ENCODE measurements at places on chromosomes 16 and 17. TPM values are rescaled to one million over a fixed set of nuclear protein-coding genes. Genes with fewer than 3 reads are reported as not detected.

- no peak for DNase-seq
Measured at GRCh38 chr17:12078791-12079190, 58.1 kb downstream of the MAP2K4 start.

GRCh38 chr16:83956336-83957289 lies 3.6 kb downstream of the OSGIN1 start:
- peak; percentile 76 for DNase-seq

DNA sequence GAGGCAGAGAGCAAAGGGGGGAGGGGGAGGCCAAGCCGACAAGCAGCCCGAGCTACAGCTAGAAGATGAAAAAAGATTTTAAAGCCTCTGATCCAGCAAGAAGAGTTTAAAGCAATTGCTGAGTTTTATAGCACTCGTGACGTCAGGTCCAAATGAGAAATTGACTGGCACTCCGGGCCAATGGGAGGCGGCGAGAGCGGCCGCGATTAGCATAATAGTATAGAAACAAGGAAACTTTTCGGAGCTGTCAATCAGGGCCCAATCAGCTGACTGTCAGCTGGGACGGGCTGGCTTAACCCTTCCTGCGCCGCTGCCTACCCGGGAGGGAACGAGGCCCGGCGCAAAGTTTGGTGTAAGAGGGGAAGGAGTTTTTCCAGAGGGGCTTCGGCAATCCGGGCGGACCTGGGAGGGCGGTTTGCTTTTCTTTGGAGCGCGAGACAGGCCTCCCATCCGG lies at the start of gene MAF:
Gene MAF, minus strand, starts transcription at position 100 of the 454 bp plus-strand sequence. CDS start 835 bp downstream, outside the sequence.
- peak; percentile 69 for DNase-seq

DNA sequence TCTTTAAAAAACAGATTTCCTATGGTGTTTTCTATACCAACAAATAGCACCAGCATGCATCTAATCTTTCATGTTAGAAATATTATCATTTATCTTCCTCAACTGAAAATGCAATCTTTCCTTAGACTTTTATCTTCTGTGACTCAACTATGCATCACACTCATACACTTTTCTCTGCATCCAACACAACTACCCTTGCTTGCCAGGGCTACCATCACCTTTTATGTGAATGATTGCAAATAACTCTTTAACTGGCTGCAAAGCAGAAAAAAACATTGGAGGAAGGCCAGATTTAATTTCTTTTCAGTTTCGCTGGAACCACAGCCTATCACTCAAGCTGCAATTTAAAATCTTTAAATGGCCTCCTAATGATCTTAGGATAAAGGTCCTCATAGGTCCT lies 212.9 kb downstream of the CDH8 start:
- DNase-seq: no peak

GRCh38 chr16:57617604-57618111 lies 10.8 kb upstream of the ADGRG1 start:
- no peak for DNase-seq

DNA sequence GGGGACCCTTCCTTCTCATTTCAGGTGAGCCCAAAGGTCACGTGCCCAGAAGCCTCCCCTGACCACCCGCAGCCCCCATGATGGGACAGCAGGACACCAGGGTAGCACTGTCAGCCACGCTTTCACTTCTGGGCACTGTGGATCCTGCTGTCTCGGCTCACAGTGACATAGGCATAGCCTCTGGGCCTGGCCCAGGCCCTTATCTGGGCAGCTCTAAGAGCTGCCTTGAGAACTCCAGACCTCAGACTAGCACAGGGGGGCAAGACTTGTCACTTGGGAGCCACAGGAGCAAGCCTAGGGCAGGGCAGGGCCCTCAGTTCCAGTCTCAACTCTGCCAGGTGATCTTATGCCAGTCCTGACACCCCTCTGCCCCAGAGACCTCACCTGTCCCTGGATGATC lies 4.7 kb downstream of the NATD1 start:
- no peak for DNase-seq

- DNase-seq: no peak
Measured at GRCh38 chr17:68060336-68060735, 24.8 kb downstream of the KPNA2 start.

DNA sequence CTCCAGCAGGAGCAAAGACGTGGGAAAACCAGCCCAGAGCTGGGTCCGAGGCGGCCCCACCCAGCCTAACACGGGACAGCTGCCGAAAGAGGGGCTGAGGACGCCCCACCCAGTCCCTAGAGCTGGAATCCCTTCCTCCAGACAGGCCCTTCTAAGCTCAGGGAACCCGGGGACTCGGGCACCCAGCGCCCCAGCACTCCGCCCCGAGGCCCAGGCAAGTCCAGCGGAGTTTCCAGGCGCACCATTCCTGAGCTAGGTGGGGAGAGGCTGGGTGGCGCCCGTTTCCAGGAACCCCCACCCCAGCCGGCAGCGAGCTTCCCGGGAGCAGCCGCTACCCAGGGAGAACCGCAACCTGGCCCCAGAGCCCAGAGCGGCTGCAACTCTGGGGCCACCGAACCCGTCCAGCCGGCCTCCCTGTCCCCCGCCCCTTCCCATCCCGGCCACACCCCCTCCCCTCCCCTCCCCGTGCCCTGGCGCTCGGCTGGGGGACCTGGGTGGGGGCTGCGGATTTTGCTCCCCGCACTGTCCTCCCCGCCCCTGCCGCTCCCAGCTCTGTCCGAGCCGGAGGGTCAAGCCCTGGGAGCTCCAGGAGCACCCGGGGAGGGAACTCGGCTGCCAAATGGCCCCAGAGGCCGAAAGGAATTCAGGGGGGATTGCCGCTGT lies 536 bp downstream of the TMC6 start:
- peak; percentile 43 for DNase-seq

GRCh38 chr17:35312346-35312745 lies 61.1 kb downstream of the SLFN11 start:
- no peak for DNase-seq

DNA sequence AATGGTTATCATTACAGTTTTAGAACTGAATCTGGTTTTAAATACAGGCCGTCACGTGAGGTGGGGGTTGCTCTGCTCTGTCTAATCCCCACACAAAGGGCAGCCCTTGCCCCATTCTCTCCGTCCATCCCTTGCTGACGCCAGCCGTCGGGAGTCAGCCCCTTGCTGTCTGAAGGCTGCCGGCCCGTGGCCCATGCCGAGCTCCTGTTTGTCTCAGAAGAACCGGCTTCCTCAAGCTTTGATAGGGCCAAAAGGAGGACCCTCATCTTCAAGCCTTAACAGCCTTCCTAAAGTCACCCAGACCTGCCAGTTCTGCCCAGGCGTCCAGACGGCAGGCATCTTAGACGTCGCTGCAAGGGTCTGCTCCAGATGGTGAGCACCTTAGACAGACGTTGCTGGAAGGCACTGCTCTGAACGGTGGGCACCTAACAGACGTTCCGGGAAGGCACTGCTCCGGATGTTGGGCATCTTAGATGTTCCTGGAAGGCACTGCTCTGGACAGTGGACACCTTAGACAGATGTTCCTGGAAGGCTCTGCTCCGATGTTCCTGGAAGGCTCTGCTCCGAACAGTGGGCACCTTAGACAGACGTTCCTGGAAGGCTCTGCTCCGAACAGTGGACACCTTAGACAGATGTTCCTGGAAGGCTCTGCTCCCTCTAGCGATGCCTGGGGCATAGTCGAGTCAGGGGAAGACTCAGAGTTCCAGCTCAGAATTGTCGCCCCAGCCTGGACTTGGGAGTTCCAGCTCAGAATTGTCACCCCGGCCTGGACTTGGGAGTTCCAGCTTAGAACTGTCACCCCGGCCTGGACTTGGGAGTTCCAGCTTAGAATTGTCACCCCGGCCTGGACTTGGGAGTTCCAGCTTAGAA lies 35.1 kb upstream of the CHMP6 start:
- DNase-seq: no peak

GRCh38 chr17:82613283-82614094 lies 34.8 kb downstream of the WDR45B start:
- DNase-seq: no peak

DNA sequence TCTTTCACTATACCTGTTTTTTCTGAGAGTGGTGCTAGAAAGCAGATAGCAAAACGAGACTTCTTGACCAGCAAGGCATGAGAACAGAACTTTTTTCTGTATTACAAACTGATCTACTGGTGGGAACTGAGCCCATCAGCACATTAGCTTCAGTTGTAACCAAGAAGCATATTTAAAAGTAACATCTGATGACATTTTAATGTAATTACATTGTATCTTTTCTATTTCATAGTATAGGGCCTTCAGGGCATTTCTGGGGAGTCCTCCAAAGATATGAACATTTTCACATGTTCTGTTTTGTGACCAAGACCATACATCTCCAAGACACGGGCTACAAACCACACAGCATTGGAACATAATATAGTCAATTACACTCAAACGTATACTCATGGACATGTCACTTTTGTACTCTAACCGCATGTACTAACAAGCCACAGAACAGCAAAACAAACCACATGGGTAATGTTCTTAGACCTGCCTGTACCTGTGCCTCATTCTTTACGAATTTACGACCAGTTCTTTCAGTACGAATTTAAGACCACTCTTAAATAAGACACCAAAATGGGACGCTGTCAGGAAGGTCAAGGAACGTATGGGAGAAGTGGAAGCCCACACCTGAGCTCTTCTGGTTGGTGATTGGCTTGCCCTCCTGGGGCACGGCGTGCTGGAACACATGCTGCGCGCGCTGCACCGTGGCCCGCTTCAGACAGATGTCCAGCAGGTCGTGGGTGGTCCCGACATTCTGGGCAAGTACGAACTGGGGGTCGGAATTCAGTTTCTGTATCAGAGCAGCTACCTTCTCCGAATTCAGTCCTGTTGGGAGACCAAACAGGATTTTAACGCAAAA lies 825 bp downstream of the BLMH start:
- DNase-seq: peak; percentile 49

DNA sequence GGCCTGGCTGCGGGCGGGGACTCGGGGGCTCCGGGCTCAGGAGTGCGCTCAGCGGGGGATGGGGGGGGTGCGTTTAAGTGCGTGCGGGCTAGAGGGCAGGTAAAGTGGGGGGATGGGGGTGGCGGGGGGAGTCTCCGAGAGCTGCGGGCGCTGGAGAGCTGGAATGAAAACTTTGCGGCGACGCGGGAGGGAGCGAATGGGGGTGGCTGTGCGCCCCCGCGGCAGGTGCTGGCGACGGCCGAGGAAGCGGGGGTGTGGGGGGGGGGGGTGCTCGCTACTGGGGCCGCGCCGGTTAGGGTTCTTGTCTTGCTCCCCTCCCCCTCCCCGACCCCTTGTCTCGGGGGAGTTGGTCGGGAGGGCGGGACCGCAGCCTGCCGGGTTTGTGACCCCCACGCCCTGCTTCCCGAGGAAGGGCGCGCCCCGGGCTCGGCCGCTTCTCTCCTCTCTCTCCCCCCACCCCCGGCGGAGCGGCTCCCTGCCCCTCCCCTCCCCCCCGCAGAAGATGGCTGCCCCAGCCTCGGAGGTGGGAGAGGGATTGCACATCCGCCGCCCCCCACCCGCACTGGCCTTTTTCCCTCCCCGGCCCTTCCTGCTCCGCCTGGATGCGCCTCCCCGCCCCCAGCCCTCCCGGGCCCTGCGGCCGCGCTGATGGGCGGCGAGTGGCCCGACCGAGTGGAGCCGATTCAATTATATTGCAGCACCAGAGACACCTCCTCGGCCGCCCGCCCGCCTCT lies 649 bp downstream of the GSE1 start:
- DNase-seq: peak; percentile 38

- DNase-seq: no peak
Measured at GRCh38 chr17:21001813-21002221, 41.0 kb downstream of the USP22 start.

DNA sequence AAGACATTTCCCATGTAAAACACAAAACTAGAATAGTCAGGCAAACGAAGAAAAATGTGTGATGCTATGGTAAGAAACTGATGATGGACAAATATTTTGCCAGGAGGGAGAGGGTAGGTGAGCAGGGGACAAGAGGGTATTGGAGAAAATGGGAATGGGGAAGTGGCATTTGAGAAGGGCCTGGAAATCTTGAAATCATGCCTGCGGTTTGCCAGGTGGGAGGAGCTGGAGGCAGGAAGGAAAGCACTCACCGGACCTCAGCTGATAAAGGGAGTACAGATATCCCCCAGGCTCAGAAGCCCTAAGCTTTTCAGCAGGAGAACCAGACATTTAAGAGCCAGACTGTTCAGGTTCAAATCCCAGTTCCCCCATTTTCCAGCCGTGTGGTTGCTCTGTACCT lies 103.6 kb downstream of the GSG1L start:
- no peak for DNase-seq

GRCh38 chr17:42179335-42179734 lies 1.6 kb downstream of the KCNH4 start:
- no peak for DNase-seq

Gene C17orf107
- total RNA-seq: 2.2 TPM

Gene GLTPD2
- not detected for total RNA-seq

Gene TEFM
- 13.2 TPM for total RNA-seq

Gene CBX4
- total RNA-seq: 18.6 TPM

Gene KIFC3
- total RNA-seq: 1.2 TPM

Gene ELP5
- total RNA-seq: 110 TPM

Gene MAP2K6
- total RNA-seq: 2.7 TPM

Gene ICAM2
- 52.9 TPM for total RNA-seq

Gene GRAP
- 14.5 TPM for total RNA-seq

Gene CIBAR2
- total RNA-seq: not detected

Gene GJC1
- total RNA-seq: 6.9 TPM
